ENCODE measurements at places on chromosomes 3 and 15.

DNA sequence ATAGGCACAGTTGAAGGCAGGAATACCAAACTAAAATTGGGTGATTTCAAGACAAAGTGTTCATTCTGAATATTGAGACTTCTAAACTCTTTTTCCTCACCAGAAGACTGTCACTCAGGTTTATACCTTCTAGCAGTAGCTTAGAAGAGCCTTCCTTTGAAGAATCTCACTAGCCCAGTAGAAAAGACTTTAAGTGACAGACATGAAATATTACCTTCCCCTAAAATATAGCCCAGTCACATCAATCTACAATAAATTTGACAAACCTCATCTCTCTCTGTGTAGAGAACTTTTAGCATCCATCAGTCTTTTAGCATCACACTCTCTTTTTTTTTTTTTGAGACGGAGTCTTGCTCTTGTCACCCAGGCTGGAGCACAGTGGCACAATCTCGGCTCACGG lies 97.5 kb downstream of the HERC1 start:
- DNase-seq = no peak

DNA sequence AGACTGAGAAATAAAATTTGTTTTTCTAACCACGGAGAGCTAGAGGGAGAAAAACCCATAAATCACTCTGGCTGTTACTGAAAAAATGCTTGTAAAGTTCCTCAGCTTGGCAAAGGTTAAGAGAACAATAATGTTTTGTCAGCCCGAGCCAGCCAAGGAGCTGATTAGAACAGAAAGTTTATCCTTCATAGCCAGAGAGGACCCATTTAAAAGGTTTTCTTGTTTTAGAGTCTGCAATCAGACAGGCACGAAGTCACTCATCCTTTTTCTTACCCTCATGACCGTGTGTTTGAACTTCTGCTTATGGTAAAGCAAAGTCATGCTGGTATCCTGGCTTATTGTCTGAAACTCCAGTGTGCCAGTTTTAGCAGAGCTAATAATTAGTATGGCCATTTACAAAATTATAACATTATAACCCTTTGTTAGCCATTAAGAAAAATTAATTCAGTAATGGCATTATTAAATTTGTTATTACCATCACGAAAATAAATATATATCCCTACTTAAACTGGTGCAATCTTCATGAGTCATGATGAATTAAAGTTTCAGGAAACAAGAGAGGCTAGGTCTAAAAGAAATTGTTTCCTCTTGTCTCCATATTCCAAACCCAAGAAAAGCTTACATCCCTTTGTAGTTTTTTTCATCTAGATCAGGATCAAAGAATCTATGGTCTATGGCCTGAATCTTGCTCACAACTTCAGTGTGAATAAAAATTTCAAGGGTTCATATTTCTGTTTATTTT lies 13.5 kb upstream of the STXBP5L start:
- DNase-seq = no peak

- DNase-seq = no peak
Measured at GRCh38 chr15:45802140-45802539, 167.3 kb downstream of the SQOR start.

- DNase-seq = no peak
Measured at GRCh38 chr15:101024706-101025500, 105.7 kb downstream of the LRRK1 start.

GRCh38 chr3:197750858-197751737 lies 1.4 kb downstream of the FYTTD1 start:
- DNase-seq = no peak

GRCh38 chr3:108406661-108407206 lies 103.7 kb downstream of the MYH15 start:
- no peak for DNase-seq

DNA sequence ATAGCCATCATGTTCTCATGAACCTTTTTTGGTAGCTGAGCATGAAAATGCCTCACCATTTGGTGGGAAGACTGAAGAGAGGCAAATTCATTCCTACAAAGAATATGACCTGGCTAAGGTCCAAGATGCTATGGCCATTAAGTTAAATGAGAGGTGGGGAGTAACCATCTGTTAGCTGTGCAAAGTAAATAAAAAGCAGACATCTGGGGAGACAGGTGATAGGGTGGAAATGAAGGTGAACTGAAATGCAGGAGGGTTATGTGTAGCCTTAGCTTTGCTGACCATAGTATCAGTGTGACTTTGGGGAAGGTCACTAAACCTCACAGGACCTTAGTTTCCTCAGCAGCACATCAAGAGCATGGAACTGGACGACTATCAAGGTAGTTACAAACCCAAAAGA lies 111.0 kb upstream of the STRIT1 start:
- DNase-seq = no peak

- DNase-seq = no peak
Measured at GRCh38 chr3:59408047-59408624, 358.3 kb upstream of the CFAP20DC start.

- DNase-seq = no peak
Measured at GRCh38 chr15:92443381-92443780, 49.7 kb downstream of the ST8SIA2 start.

DNA sequence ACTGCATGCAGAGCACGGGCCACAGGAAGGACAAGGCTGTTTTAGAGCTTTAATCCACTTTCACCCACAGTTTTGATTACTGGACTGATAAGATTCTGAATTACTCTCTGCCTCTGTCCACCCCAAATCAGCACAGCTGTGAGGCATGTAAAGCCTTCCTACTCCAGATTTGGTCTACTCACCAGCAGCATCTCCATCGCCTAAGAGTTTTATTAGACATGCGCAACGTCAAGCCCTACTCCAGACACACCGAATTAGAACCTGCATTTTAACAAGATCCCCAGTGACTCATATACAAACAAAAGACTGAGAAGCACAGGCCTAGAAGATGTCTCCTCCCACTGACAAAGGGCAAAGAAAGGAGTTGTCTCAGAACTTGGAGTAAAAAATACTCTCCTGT lies 221.2 kb downstream of the TUSC7 start:
- no peak for DNase-seq

GRCh38 chr3:184545769-184546168 lies 15.8 kb upstream of the EPHB3 start:
- DNase-seq = no peak

DNA sequence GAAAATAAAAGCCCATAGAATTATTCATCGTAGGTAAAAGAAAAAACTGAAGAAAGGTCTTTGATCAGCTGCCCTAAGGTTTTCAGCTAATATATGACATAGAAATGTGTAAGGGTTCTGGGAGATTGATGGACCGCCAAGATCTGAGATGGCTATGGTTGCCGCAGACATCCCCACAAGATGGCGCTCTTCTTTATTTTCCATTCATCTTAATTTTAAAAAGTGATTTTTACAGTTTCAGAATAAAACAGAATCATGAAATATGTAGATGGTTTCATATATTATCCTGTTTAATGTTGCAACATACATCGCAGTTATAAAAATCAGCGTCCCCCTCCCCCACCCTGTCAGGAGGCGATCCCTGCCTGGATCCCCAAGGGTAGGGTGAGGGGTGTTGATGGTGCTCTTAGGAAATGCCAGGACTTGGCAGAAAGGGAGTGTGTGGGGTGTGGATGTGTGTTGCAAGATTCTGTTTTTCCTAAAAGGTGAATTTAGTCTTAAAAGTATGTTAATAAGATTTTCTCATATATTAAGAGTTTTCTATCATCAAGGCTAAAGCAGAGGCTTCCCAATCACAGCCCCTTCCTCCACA lies 68.8 kb downstream of the ANXA2 start:
- no peak for DNase-seq

DNA sequence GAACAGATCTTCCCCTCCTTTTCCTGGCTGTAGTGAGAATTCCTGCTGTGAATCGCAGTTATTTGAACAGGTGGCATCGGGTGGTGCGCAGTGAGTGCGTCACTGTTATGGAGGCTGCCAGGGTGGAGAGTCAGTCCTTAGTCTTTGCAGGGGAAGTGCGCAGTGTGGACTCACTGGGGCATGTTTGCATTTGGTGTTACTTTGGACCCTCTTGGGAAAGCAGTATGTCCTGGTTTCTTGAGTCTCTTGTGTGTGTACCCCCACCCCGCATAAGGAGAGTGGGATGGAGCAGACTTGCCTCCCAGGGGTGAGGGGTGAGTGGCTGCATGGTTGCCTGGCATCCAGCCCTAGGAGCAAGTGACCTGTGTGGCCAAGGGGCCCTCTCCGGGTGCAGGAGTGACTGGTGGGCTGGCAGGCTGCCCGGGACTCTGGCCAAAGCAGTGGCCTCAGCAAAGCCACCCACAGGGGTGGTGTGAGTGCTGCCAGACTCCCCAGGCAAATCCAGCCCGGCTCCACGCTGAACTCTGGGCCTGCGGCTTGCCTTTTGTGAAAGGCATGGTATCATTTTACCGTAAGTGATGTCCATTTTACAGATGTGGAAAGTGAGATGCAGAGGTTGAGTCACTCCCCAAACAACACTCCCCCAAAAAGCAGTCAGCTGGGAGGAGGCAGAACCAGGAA lies 46.4 kb downstream of the DNASE1L3 start:
- no peak for DNase-seq

- DNase-seq = no peak
Measured at GRCh38 chr3:132726341-132726823, 4.2 kb upstream of the NPHP3 start.

DNA sequence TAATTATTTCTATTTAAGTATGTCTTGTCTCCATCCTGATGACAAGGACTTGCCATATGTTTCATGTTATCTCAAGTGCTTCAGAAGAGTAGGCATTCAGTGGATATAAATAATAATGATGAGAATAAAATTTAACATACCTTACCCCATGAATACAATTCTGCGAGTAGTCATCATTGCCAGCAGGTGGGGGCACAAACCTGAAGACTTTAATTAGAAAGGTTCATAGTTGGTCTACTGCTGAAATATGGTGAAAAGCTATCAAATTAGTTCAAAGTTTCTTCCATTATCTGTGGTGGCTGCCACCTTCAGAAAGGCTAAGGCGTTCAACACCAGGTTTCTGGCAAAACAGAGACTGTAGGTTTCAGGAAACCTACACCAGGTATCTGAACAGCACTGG lies 100.9 kb downstream of the P3H2 start:
- DNase-seq = no peak

- DNase-seq = no peak
Measured at GRCh38 chr3:131072099-131072559, 45.5 kb downstream of the NEK11 start.

GRCh38 chr3:100420885-100421284 lies 19.5 kb downstream of the LNP1 start:
- no peak for DNase-seq

- no peak for DNase-seq
Measured at GRCh38 chr15:83610132-83610531, 43.8 kb upstream of the ADAMTSL3 start.

DNA sequence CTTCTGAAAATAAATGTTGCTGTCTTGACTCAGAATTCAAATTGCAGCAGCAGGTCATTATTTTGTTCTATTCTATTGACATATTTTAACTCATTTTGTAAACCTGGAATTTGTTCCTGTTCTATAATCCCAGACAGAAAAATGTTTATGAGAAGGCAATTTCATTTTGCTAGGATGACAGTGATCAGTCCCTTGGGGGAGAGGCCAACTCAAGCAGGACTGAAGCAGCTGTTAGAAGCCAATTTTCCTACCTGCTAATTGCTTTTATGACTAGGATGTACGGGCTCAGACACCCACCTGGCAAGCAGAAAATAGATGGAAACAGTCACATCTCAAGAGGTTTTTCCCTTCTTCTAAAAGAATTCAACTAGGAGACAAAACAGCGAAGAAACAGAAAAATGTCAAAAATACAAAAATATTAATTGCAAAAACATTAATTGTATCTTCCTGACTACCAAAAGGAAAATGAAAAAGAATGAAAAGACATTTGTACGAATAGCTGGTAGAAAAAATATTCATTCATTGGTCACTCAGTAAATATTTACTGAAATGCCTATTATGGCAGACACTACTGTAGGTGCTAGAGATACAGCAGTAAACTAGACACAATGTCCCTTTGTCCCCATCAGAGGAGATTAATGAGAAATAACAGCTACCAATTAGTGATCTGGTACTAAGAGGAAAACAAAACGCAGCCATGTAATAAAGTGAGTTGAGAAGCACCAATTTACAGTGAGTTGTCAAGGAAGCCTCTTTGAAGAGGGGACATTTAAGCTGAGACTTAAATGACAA lies 73.5 kb downstream of the PEAK1 start:
- DNase-seq = no peak

DNA sequence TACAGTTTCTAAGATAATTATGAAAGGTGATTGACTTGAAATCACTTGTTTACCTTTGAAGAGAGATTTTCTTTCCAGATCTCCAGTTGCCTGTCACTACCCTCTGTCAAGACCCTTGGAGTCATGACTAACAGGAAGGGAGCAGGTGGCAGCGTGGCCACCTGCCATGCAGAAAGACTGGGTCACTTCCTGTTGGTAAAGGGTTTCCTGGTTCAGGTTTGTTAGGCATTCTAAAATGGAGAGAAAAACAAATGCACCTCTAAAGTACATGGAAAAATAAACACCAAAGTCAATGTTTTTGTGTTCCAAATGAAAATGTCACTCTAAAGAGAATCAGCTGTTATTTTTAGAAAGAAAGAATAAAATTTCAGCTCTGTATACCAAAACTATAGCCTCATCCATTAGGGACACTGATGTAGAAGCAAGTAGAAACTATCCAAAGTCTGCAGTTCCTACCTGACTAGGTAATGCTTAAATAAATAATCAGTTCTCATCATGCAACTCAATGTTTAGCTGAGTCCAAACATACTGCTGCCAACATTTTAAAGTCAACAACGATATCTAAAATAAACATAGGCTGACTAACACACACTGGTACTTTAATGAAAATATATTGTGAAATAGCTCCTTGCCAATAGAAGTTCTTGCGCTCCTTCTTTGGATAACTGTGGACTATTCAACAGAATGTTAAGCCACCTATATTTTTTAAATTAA lies 23.9 kb upstream of the TM4SF1 start:
- DNase-seq = no peak

DNA sequence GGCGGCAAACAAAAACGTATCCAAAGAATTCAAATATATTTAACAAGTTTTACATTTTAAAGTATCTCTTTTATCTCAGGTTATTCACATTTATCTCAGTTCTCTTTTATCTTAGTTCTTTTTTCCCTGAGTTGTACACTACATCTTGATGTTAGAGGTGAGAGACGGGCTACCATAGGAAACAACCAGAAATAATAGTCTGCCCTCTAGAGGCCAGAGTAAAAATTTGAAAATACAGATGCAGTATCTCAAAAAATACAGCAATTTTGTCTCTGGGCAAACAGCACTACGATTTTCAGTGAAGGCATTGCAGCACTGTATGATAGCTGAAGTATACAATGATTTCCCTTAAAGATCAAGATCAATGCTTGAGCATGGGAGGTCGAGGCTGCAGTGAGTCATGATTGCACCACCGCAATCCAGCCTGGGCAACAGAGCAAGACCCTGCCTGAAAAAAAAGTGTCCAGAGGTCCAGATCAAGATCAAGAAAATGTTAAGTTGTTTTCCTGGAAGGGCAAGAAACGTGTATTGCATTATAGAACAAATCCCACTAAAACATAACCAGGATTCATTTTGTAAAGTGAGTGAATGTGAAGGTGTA lies 82.6 kb upstream of the ATP11B start:
- no peak for DNase-seq

- DNase-seq = peak; percentile 53
Measured at GRCh38 chr3:13650210-13651056, 101.5 kb downstream of the FBLN2 start.

- DNase-seq = no peak
Measured at GRCh38 chr15:81939604-81940440, 106.0 kb downstream of the MEX3B start.
